ENCODE measurements at places on chromosomes 7 and 10.

DNA sequence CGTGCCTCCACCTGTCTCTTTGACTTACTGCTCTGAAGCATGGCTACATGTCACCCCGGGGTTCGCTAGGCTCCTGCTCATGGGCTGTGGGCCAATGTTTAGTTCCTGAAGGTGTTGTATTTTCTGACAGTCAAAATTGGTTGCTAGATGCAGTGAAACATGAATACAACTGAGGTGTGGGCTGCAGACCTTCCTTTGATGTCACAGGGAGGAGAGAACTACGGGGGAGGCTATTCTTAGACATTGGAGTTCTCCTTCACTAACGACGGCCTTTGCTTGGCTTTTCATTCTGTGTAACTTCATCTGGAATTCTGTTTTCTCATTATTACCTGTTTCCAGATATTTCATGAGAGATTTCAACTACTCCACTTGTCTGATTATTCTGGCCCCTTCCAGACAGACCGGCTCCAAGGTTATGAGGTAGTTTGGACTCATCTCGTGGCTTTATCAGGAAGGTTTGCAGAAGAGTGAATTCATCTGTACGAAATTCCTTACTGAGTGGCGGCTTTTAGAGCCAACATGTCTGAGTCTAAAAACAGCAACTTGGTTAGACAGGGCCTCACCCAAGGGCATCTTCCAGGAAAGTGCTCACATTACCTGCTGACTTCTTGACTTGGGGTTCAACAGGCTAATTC, 774.7 kb downstream of the SUGCT start:
- DNase-seq, result no peak

DNA sequence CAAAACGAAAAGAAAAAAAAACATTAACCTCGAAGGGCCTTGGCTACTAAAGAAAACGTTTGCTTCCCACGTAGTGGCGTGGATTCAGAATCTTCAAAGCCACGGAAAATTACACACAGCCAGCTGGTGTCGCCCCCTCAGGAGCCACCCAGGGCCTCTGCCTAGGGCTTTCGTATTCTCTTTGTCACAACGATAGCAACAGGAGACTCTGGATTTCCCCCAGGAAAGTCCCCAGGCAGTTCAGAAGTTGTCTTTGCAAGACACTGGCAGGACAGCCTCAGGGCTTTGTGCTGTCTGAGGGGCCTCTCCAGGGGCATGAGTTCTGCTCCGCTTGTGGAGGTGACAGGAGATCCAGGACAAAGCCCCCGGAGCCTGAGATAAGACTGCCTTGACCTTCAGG, 150.2 kb upstream of the INSYN2A start:
- no peak for DNase-seq

DNA sequence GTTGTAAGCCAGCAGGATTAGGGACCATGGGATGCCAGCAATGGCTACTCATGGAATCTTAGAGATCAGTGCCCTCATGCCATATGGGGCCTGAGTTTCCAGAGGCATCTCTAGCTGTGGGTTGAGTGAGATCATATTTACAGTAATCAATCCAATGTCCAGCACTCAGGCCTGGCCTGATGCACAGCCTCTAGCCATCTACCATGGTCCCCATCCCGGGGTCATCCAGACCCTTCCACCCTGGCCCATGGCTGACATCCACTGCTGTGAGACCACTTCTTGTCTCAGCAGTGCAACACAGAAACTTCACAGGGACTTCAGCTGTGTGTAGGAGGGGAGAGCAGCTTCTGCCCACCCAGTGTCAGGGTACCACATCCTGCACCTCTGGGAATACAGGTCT, 6.5 kb upstream of the ADCY1 start:
- no peak for DNase-seq

DNA sequence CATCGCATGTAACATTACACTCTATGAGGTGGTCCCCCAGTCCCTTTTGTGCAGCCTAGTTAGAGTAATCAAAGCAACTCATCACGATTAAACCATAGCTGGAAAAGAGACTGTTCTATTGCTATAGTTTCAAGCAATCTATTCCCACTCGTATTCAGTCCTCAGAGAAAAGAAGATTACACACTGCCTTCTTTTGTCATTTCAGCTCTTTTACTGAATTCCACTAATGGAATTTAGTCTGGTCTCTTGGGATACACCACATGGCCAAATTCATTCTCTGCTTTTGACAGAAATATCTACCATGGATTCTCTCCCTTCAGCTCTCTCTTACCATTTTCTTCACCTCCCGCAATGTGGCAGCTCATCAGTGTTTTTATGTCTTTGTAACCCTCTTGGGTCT, 108.9 kb upstream of the HDAC9 start:
- no peak for DNase-seq

DNA sequence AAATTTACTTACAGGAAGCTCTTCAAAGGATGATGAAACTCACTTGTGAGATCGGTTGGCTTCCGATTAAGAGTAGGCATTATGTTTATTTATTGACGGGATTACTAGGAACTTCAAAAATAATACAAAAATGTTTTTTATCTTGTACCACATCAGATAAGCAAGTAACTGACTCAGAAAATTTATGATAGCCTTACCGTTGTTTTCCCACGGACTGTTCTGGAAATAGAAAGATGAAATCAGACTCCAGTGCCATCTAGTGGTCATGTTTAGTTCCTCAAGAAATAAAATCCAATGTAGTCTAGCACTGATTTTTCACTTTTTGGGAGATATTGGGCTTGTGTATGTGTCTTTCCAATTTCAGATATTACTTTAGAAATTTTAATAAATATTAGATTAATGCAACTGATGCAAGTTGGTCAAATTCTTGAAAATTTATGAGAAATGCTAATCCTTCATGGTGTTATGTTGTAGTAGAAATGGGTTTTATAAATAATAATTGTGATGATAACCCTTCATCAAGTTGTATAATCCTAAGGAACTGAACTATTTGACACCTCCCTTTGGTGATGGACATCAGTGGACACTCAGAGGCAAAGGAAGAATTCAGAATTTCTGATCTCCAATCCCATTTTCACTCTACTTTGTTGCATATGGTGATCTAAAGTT, 168.8 kb downstream of the TMEM26 start:
- DNase-seq, result peak; percentile 56

- no peak for DNase-seq
Measured at GRCh38 chr10:50629495-50630122, 5.9 kb upstream of the SGMS1 start.

GRCh38 chr10:129570185-129570584, 103.1 kb downstream of the MGMT start:
- no peak for DNase-seq

- DNase-seq, result no peak
Measured at GRCh38 chr7:76234931-76235441, 33.3 kb downstream of the SRRM3 start.

DNA sequence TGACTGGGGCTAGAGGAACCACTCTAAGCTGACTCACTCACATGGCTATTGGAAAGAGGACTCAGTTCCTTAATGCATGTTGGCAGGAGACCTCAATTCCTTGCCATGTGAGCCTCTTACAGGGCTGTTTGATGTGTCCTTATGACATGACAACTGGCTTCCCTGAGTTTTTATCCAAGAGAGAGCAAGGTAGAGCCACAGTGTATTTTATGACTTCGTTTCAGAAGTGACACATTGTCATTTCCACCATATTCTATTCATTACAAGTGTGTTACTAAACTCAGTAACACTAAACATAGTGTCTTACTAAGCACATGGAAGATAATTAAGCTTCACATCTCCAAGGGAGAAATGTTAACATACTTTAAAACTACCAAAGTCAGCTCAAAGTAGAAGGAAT, 98.2 kb downstream of the ZNF777 start:
- no peak for DNase-seq

DNA sequence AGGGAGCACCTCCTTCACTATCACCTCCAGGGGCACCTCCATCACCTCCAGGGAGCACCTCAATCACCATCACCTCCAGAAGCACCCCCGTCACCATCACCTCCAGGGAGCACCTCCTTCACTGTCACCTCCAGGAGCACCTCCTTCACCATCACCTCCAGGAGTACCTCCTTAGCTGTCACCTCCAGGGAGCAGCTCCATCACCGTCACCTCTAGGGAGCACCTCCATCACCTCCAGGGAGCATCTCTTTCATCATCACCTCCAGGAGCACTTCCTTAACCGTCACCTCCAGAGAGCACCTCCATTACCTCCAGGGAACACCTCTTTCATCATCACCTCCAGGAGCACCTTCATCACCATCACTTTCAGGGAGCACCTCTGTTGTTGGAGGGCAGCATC, 103.0 kb downstream of the DNAJB6 start:
- no peak for DNase-seq

- no peak for DNase-seq
Measured at GRCh38 chr10:128432423-128432822, 306.2 kb upstream of the MKI67 start.

DNA sequence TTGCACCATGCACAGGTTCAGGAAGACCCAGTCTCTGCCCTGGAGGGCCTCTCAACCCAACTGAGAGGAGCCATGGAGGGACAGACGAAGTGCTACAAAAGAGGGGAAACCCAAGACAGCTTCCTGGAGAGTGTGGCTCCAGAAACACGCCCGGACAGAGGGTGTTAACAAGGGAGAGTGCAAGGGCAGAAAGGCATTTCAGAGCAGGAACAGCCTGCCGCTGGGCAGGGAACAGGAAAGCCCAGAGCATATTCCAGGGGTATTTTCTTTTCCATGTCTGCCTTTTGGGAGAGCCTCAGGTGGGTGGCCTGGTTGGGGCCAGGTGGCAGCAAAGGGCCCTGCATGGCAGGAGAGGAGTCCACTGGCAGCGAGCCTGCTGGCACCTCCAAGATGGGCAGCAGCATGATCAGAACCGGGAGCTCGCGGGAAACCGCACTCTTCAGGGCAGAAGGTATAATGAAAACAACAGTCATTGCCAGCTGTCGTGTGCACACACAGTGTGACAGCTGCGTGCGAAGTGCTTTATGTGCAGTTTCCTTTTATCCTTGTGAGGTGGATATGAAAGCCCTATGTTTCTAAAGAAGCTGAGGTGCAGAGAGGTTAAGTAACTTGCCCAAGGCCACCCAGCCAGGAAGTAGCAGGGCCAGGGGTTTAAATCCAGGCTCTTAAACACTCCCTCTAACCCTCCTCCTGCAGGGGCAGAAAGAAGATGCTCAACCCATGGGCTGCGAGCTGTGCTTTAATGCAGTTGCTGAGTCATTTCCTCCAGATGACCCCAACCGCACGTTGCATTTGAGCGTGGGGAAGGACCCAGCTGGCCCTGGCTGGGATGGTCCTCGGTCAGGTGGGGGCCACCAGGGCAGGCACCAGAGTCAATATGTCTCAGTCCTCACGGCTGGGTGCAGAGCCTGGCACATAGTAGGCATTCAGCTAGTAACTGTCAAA, 128.6 kb downstream of the OAT start:
- DNase-seq, result no peak

DNA sequence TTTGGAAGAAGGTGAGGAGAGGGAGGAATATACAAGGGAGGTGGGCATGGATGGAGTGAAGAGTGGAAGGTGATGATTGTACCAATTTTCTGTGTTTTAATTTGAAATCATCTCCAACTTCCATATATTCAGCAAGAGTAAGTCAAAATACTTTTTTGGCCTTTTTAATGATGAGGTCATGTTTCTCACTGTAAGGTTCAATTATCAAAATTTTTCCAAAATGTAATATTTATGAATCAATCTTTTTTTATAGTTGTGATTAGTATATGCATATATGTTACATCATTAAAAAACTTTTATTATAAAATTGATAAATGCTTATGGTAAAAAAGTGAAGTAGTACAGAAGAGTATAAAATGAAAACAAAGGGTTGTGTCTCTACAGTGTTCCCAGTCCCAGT, 40.7 kb downstream of the PRKAR2B start:
- DNase-seq, result no peak

DNA sequence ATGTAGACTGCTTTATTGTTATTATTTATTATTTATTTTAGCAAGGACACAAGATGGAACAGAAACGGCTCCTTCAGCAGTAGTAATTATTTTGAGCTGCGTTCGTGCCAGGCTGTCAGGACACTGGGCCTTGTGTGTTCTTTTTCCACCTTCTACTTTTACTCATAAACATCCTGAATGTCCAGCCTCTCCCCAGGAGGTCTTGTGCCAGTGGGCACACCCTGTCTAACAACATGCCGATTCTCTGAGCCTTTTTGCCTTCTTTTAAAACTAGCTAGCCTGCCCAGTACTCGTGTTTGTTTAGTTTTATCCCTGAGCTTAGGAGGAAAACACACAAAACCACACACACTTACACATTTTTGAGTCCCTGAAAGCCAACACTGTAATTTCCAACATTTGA, 1.2 kb downstream of the SCIN start:
- DNase-seq, result peak; percentile 21

GRCh38 chr10:127195571-127196281, 665 bp downstream of the INSYN2A start:
- no peak for DNase-seq

GRCh38 chr7:157279741-157280215, 57.0 kb upstream of the DNAJB6 start:
- DNase-seq, result no peak

- DNase-seq, result no peak
Measured at GRCh38 chr10:76868098-76868977, 769.3 kb downstream of the KCNMA1 start.

GRCh38 chr7:85713171-85713570, 526.3 kb upstream of the SEMA3D start:
- no peak for DNase-seq
